Esophagus mucosa (tissue), 1 donor: ENCODE measurements at places on chromosomes 11 and 22.

- no peak for ATAC-seq
Observed at GRCh38 chr11:106708348-106708747, 309.9 kb downstream of the GUCY1A2 start.

- ATAC-seq: no peak
Observed at GRCh38 chr11:32779136-32779535, 15.3 kb downstream of the CCDC73 start.

DNA sequence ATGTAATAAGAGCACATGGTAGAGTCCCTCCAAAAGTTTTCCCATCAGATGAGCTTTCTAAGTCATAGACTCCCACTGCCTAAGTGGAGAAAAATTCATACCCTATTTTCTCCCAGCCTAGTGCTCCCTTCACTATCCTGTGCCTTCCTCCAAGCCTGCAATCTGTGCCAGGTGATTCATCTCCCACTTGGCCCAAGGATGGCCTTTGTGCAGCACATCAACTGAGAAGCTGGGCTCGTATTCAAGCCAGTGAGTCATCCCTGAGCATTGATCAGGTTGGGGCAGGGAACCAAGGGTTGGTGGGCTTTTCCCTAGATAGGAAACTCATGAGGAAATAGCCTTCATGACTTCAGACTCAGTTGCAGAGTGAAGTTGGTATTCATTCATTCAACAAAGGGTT is 64.6 kb downstream of the PANX1 start:
- peak; percentile 70 for ATAC-seq

DNA sequence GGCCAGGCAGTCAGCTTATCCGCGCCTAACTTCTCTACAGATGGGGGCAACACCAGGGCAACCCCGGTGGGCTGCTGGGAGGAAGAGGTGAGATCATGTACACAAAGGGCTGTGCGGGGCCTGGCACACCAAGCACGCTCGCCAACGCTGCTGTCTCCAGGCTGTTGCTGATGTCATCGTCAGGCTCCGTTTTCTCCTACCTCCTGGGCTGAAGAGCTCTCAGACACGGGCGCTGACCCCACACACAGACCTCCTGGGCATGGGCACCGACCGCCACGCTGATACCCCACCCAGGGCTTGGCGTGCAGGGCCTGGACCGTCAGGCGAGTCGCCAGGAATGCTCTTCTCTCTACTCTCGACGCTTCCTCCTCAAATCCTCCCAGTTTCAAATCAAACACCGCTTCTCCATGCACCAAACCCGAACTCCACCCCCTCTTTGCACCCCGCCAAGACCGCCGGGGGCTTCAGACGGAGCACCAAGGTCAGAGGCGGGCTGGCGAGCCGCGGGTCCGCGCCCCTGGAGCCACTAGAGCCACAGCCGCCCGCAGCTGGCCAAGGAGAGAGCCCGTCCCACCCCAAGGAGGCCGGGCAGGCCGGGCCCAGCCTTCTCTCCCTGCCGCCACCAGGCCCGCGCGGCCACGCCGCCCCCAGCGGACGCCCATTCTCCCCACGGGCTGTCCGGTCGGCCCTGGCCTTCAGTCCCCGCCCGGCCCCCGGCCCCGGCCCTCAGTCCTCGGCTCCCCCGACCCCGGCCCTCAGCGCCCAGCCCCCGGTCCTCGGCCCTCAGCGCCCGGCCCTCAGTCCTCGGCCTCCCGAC is 772 bp downstream of the SBF1 start:
- no peak for ATAC-seq

- no peak for ATAC-seq
Observed at GRCh38 chr11:11940551-11940950, 67.9 kb downstream of the DKK3 start.

- peak; percentile 27 for ATAC-seq
Observed at GRCh38 chr11:120182790-120183491, 27.9 kb upstream of the OAF start.
